ENCODE measurements at places on chromosomes 6 and 20. TPM values are rescaled to one million over a fixed set of nuclear protein-coding genes. Genes with fewer than 3 reads are reported as not detected.

The ZC2HC1B gene
- total RNA-seq, result not detected

The GSTA3 gene
- total RNA-seq, result not detected

The FAM209B gene
- not detected for total RNA-seq

The COL12A1 gene
- 5.8 TPM for total RNA-seq

The GPR6 gene
- total RNA-seq, result not detected

The WFDC12 gene
- total RNA-seq, result not detected

The RCAN2 gene
- total RNA-seq, result not detected

The COL20A1 gene
- total RNA-seq, result not detected

All from pulmonary artery endothelial cell (primary cell).